MG63 (cell line): ENCODE measurements at places on chromosomes 2 and 18.

- DNase-seq = no peak
Measured at GRCh38 chr2:102368461-102369109, 13.0 kb downstream of the IL18R1 start.

DNA sequence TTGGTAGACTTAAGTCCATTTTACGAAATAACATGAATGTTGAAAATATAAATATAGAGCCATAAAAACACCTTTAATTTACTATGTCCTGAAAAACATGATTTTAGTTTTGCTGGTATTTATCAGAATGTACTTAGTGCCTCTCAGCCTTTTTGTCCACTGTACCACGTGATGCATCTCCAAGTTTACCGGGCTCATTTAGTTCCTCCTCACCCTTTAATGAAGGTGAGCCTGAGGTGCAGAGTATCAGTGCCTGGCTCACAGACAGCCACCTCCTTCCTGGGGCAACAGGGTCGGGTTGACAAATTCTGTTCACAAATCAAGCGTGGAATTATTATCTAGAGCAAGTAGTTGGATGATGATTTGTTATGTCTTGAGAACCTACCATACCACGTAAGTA is 420.5 kb upstream of the MEIS1 start:
- DNase-seq = no peak

- DNase-seq = no peak
Measured at GRCh38 chr2:190583507-190584337, 49.2 kb upstream of the NEMP2 start.

GRCh38 chr18:65498605-65499004 is 252.2 kb upstream of the CDH7 start:
- no peak for DNase-seq

- peak; percentile 43 for DNase-seq
Measured at GRCh38 chr2:147182260-147182659, 662.6 kb upstream of the ACVR2A start.

GRCh38 chr18:22987547-22988189 is 54.5 kb downstream of the RBBP8 start:
- DNase-seq = no peak

- no peak for DNase-seq
Measured at GRCh38 chr18:64401268-64402060, 252.6 kb upstream of the LINC00305 start.

GRCh38 chr2:60385648-60386047 is 167.8 kb downstream of the BCL11A start:
- DNase-seq = no peak

DNA sequence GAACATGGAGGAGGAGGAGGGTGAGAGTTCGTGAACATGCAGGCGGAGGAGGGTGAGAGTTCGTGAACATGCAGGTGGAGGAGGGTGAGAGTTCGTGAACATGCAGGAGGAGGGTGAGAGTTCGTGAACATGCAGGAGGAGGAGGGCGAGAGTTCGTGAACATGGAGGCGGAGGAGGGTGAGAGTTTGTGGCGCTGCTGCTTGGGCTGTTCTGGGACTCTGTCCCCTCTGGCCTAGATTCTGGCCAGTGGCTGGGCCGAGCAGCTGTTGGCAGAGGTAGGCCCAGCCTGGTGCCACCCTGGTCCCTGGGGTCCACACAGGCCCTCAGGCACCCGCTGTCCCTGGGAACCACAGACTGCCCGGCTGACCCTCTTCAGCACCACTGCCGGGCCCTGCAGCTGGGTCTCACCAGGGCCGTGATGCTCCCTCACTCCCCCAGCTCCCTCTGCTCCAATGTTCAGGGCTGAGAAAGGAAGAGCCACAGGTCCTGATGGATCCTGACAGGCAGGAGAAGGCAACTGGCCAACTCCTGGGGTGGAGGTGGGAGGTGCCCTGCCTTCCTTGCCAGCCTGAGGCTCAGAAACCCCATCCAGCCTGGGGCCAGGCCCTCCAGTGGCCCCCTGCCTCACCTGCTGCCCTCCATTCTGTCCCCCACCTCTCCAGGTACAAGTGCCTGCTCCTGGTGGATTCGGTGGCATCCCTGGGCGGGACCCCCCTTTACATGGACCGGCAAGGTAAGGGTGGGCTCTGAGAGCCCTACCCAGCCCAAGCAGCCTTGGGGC is 3.9 kb downstream of the AGXT start:
- no peak for DNase-seq

DNA sequence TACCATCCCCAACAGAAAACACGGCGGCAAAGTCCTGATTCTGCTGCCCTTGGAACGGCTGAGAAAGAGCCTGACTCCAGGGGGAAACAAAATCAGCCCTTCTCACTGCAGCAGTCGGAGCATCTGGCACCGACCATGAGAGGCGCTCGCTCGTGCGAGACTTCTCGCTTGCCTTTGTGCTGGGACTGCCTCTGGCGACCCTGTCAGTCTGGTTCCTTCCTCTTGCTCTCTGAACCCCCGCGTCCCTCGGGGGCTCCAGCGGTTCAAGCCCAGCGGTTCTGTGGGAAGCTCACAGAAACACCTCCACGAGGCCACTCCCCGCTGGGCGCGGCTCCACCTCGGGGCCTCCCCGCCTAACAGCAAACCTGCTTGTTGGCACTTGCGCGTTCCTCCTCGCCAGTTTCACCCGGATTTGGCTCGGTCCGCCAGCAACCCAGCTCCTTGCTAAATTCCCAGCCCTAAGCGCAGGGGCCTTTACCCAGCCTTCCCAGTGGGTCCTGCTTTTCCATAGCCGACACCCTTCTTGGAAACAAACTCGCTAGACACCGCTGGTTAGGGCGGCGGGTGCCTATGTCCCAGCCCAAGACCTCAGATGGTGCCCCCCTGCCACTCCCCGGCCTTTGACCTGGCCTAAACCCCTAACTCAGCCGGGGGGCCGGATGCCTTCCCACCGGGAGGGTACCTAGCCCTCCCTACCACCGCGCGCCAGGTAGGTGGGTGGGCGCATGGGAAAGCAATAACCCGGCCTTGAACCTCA is 2.2 kb downstream of the RND3 start:
- DNase-seq = peak; percentile 85

DNA sequence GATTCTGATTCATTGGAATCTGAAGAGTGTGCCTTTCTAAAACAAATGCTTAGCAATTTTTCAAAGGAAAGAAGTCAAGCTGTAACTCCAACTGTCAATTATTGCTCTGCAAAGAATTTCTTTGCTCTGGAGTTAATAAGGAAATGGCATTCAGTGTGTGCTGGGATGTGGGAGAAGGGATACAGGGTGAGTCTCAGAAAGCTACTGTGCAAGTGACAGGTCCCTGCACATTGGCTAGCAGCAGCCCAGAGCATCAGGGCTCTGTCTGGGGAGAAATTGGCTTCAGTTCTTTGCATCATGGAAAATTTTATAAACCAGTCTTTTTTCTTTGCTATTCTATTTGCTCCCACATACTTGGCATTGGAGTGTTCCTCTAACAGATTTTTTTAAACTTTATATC is 1.1 kb upstream of the SYT4 start:
- no peak for DNase-seq

GRCh38 chr2:111168528-111169239 is 48.0 kb downstream of the BCL2L11 start:
- DNase-seq = peak; percentile 85

DNA sequence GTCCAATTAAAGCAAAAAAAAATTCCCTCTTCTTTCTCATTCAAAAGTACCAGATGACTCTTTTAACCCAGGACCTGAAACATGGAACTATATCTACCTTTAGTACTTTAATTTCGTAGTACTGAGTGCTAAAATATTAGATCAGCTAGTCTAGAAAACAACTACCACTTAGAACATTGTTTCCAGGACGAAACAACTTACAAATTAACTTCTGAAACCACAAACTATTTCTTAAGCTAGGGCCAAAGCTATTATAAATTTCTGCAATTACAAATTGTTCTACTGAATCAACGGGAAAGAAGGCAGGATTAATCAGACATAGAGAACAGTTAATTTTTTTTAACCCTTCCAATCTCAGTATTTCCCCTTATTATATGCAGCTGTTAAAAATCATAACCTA is 39.9 kb downstream of the DARS1 start:
- no peak for DNase-seq

- DNase-seq = no peak
Measured at GRCh38 chr2:144128130-144128746, 391.7 kb downstream of the ZEB2 start.

- DNase-seq = no peak
Measured at GRCh38 chr2:168375195-168375798, 80.8 kb upstream of the CERS6 start.

- no peak for DNase-seq
Measured at GRCh38 chr2:176502619-176503018, 233.4 kb downstream of the MTX2 start.

- DNase-seq = no peak
Measured at GRCh38 chr18:61963705-61964104, 70.9 kb upstream of the RNF152 start.

GRCh38 chr2:25588576-25588975 is 84.8 kb downstream of the DTNB start:
- DNase-seq = no peak

- DNase-seq = no peak
Measured at GRCh38 chr2:219578811-219579613, 6.9 kb downstream of the INHA start.

DNA sequence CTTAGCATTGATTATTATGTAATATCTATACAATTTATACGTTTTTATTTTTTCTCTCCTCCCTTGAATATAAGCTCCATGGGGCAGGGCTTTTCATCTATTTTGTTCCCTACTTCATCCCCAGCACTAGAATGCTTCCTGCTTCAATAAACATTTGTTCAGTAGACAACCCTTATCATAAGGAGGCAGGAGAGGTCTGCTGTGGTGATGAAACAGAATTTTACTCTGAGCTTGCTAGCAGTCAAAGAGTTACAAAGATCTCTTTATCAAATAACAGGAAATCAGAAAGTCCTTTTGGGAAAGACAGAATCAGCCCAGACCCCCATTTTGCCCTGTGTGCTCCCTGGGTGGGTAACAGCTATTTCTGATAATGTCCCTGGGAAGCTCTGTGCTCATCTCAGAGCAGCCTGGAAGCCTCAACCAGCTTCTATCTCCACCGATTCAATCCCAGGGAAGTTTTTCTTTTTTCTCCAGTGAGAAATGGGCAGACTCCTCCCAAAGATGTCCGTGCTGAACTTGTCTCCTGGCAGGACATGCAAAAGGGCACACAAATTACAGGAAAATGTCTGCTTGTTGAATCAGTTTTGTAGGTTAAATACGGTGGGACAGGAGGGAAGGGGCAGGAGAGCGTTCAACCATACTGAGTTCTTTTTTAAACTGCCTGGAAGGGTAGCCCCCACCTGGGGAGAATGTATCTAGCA is 84.7 kb upstream of the PKDCC start:
- DNase-seq = no peak

GRCh38 chr18:57953883-57954282 is 90.1 kb upstream of the NEDD4L start:
- no peak for DNase-seq

DNA sequence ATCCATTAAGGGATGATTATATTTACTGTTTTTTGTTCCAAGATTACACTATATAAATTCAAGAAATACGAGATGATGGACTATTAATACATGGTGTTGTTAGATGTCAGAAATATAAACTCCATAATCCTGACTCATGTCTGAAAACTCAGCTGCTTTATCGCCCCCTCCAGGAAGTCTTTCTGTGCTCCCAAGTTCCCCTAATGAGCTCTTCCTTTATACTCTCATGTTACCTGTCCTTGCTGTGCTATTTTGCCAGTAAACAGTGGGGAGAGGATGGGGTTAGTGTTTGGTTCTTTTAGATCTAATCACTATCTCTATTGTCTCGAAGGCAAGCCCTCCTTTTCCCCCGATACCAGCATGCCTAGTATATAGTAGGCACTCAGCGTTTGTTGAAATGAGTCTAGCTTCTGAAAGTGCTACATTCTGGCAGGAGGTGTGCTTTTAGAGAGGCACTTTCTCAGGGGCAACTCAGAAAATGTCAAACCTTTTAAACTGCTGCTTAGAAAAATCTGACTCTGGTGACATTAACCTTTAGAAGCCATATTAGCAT is 21.4 kb upstream of the BARD1 start:
- no peak for DNase-seq

DNA sequence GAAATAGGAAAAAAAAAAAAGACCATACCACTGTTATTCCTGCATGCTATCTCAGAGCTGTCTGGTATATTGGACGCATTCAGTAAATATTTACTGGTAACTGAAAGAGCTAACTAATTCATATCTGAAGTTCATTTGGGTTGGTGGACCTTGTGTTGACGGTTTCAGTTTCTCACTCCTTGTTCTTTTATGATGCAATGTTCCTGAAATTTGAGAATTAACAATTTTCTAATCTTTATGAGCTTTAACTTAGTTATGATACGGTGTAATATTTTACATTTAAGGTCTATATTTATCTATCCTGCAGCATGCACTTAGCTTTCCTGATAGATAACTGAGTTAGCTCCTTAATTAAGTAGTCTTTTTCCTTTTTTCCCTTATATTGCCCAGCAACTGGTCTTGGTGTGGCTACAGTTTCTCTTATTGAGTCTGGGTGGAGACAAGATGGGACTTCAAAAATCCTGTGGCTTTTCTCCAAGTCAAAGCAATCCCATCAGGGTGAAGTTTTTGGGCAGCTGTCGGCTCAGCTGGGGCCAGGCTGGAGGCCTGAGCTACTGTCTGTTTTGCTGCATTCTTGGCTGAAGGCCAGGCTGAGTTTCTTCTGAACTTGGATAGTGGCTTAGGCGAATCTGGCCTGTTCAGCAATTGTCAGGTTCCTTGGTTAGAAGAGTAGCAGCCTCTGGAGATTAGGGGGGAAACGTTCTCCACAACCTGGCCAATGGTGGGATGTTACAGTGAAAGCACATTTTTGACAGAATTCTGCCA is 78.4 kb upstream of the MEX3C start:
- DNase-seq = no peak

DNA sequence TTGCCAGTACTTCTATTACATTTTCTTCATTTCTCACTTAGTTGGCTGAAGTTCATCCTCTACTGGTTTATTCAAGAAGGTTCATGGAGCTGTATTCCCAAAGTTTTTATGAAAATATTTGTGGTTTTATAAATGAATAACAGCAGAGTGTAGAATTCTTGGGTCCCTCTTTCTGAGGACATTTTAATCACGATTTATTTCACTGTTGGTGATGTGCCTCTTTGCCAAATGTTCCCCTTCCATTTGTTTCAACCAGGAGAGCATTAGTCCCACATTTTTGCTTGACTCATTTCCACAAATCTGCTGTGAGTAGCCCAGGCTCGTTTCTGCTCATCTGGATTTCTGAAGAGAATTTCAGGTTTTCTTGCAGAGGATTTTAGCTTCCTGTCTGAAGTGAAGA is 20.8 kb downstream of the COPS7B start:
- DNase-seq = no peak

GRCh38 chr2:225737556-225737955 is 338.0 kb downstream of the NYAP2 start:
- peak; percentile 57 for DNase-seq

DNA sequence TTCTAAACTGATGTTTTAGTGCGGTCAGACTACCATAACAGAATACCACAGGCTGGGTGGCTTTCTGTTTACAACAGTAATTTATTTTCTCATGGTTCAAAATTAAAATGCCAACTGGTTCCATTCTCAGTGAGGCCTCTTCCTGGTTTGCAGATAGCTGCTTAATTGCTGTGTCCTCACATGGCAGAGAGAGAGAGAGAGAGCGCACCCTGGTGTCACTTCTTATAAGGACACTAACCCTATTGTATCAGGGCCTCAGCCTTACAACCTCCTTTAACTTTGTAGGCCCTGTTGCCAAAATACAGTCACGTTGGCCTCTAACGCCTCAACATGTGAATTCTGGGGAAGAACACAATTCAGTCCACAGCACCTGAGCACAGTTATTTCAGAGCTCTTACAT is 37.5 kb upstream of the ZNF385B start:
- DNase-seq = no peak
